ENCODE measurements at places on chromosomes 6 and 20.

- peak; percentile 92 for DNase-seq
These were observed at the start of gene CFB for GRCh38 chr6:31945507-31946369. Gene CFB (plus strand): TSS chr6:31946095. CDS start chr6:31946222, 127 bp downstream.

DNA sequence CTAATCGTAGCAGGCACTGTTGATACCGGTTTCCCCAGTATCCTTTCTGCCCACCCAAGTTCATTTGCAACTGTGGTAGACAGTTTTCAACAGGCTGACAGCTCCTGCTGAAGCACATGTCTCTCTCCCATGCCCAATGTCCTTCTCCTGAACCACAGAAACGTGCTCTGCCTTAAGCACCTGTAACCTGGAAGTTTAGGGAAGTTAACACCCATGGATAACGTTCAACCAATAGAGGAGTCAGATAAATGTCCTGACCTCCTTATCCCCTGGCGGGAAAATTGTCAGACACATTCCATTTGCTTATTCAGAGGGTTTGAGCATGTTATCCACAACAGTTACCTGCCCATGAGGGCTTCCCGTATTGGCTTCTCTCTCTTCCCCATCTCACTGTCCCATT is 29.8 kb upstream of the MOCS1 start:
- no peak for DNase-seq

DNA sequence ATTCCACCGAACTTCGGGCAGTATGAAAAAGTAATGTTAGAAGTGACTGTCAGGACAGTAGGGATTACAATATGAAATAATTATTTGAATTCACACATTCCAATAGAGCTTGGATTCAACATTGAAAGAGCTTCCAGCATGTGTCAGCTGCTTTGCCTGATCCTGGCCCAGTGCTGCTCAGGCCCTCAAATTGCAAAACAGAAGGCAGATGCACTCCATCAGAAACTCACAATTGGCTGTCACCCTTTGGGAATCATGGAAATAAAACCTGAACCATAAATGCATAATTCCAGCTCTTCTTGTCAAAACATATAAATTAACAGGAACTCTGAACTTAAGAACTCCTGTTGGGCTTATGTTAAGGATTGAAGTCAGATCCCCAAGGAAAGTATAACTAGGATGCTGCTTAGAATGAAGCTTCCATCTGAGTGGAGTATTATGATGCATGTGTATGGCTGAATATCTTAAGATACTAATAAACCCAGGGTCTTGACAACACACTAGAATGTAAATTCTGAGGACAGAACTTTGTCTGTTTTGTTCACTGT is 1.8 kb upstream of the NDUFAF4 start:
- no peak for DNase-seq

GRCh38 chr6:150764334-150765066 is 101.0 kb upstream of the MTHFD1L start:
- DNase-seq, result no peak

DNA sequence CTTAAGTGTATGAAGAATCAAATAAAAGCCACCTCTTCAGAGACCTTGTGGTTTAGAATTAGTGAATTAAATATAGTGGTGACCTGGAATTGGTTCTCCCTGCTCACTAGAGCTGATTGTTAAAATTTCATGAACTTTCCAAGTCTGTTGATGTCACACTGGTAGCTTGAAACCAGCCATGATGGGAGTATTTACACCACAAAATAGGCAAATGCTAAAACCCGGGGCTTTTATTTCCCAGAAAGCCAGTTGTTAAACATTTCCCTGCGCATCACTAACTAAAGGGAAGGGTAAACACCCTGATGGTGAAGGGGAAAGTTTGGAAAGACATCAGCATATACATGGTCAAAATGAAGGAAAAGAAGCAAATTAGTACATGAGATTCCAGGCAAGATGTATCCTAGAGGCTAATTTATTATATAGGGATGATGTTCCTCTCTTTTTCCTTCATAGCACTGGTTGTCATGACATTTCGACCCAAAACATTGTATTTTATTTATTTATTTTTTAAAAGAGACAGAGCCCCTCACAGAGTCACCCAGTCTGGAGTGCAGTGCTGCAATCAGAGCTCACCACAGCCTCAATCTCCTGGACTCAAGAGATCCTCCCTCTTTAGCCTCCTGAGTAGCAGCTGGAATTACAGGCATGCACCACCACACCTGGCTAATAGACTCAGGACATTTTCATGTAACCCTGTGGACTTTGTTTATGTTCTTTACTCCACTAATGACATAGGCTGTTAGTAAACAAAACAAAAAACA is 123.2 kb downstream of the RIN2 start:
- no peak for DNase-seq
